ENCODE measurements at places on chromosomes 2 and 18.

DNA sequence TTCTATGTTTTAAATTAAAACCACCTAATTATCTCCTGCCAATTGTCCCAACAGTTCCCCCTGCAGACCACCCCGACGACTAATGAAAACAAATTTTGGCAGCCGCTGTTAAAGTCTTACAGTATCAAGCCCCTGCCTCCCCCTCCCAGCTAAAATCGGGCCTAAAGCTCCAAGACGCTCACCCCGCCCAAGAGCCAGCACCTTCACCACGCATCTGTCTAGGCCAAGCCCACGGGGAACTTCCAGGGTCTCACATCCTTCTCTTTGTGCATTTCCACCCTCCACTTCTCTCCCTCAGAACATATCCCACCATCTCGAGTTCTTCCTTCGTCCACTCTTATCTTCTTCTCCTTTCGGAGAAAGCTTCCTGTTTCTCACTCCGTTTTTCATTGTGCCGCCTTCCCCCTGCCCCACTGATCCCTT lies 445 bp downstream of the PRPF40A start:
- DNase-seq = no peak

DNA sequence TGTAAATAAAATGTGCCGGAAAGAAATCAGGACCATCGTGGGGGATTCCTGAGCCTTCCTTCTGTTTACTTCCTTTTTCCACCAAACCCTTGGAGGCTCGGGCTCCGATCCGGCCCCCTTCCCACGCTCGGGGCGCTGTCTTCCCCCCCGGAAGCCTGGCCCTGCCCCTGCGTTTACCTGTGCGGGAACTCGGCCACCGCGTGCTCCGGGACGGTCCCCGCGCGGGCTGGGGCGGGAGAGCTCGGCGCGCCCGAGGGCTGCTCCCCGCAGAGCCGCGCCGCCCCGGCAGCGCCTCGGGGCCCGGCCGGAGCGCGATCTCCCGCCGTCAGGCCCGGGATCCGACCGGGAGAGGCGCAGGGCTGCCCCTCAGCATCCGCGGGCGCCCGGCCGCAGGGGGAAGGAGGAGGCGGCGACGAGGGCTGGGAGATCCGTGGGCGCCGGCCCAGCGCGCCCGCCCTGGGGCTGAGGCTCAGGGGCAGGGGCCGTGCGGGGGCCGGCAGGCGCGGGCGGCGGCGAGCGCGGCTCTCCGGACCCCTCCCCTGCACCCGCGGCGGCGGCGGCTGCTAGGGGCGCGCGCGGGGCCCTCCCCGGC lies 435 bp downstream of the ADCY3 start:
- DNase-seq = no peak

GRCh38 chr2:227578642-227579041 lies 20.1 kb upstream of the SCYGR2 start:
- peak; percentile 84 for DNase-seq

- DNase-seq = no peak
Observed at GRCh38 chr2:10304458-10305253, 2.0 kb downstream of the HPCAL1 start.

DNA sequence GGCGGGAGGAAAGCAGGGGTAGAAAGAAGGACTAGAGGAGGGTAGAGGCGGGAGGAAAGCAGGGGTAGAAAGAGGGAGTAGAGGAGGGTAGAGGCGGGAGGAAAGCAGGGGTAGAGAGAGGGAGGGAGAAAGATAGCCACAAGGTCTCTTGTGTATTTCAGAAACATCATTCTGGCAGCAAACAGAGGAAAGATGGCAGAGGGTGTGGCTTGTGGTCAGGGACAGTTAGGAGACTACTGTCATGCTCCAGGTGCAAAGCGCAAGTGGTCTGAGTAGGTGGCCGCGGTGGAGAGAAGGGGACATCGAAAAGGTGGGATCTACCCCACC lies 82.4 kb upstream of the TAF1B start:
- DNase-seq = no peak

- no peak for DNase-seq
Observed at GRCh38 chr2:189876271-189876670, 92.0 kb downstream of the PMS1 start.

DNA sequence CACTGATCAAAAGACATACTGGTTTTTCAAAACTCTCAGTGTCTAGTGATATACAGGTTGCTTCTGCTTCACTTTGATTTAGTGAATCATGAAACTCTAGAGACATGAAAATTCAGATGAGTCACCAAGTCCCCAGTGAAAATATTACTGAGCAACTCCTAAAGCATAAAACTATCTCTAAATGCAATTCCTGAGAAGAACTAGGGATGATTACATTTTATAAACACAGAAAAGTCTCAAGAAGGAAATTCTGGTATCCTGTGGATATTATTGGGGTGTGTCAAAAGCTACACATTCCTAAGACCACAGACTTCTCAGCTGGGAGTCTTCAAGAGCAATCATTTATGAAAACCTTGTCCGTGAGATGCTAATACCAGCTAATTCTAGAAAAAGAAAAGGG lies 9.7 kb downstream of the LRRTM4 start:
- peak; percentile 33 for DNase-seq

DNA sequence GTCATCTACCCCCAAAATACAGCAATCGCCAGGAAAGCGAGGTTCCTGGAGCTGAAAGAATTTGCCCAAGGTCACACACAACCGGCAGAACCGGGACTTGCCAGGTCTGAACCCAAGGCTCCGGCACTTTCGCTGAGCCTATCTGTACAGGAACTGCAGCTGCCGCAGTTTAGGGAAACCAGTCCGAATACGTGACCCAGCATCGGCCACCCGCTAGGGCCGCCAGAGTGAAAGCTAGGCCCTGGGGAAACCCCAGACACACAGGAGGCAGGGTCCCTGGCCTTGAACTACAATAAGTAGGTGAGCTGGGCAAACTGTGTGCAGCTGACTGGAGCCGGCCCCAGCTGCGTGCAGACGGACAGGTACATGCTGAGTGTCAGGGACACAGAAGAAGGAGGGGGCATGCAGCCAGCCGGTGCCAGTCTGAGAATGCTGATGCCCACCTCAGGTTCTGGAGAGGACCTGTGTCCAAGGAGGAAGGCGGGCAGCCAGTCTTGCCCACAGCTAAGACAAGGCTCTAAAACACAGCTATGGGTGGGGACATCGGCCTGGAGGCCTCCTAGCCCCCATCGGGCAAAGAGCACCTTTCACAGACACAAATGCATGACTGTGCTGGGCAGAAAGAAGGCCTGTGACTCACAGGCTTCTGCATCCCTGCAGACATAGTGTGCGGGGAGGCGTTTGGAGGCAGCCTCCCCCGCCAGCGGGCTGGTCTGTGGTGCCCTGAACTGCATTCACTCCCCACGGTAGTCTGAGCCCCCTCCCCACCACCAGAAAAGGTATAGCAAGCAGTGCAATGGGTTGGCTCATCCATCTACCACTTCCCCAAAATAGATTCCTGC lies 107.4 kb upstream of the ID2 start:
- DNase-seq = no peak
